HFFc6 (cell line): ENCODE measurements at places on chromosomes 11 and 22.

DNA sequence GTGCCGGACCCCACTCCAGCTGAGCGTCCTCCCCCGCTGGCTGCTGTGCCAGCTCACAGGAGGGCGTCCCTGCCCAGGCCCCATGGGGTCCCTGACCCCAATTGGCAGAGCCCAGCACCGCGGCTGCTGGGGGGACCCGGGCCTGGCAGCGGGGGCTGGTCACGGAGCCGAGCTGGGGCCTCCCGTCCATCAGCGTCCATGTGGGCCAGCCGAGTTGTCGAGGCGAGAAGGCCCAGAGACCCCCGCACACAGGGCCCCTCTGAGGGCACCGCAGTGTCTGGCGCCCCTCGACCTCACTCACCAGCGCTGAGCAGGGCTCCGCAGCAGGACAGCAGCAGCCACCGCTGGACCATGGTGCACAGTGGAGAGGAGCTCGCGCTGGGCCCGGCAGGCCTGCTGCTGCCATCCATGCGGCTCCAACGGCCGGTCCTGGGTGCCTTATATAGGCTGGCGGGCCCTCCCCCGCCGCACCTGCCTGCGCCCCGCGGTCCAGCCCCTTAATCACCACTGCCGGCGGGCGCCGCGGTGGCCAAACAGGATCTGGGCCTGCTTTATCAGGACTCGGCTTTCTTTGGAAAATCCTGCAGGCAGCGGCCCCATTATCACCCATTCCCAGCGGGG is at the start of gene MUC6:
MUC6 (minus strand) TSS at position 416 of the 621 bp plus-strand sequence; CDS start at position 353, 63 bp downstream.
- H3K27ac ChIP-seq = no peak within 1 kb of the TSS
- no peak for DNase-seq
- H3K4me3 ChIP-seq = no peak within 1 kb of the TSS
- peaks cover 3% of the 10 kb centered on the region for H3K27me3 ChIP-seq
- no peaks in the 10 kb centered on the region for H3K4me1 ChIP-seq

DNA sequence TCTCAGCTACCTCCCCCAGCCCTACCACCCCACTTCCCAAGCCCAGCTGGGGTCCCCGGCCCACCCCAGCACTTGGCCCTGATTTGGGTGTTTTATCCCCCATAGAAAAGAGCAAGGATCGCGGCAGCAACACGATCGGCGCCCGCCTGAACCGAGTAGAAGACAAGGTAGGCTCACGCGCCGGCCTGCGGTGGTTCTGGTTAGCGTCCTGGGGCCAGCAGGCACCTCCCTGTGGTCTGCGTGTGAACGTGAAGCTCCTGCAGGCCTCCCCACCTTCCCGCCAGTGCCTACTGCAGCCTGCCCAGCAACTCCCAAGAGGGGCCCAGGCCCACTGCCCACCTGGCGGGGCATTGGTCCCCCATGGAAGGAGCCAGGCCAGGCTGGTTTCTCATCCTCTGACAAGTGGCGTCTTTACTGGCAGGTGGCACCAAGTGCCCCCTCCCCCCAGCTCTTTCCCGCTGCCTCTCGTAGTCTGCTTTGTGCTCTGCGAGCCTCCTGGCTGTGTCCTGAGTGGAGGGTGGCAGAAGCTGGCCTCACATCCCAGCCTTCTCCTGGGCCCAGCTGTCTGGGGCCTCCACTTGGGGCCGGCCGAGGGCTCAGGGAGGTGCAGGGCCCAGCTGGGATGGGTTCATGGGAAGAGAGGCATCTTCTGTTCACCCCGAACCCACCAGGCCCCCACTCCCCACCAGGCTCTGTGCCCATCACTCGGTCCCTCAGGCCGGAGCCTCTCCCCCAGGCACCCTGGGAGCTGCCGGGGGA is 78.3 kb upstream of the KCNQ1OT1 start:
- H3K27ac ChIP-seq = no peak overlapping the region; the same call in 1 of the 2 replicates
- H3K36me3 ChIP-seq = no peaks in the 10 kb centered on the region
- H3K27me3 ChIP-seq = peaks cover 22% of the 10 kb centered on the region
- no peak for DNase-seq
- peaks cover 4% of the 10 kb centered on the region for H3K4me1 ChIP-seq
- no peak overlapping the region for H3K4me3 ChIP-seq

GRCh38 chr22:47012589-47013370 is 250.3 kb downstream of the TBC1D22A start:
- peaks cover 16% of the 10 kb centered on the region for H3K4me1 ChIP-seq
- no peaks in the 10 kb centered on the region for H3K36me3 ChIP-seq
- no peak overlapping the region for H3K4me3 ChIP-seq
- no peak for DNase-seq

GRCh38 chr22:44404341-44405020 is 91.7 kb upstream of the SHISAL1 start:
- no peaks in the 10 kb centered on the region for H3K36me3 ChIP-seq
- no peak overlapping the region for H3K4me3 ChIP-seq
- DNase-seq = no peak
- H3K27ac ChIP-seq = no peak overlapping the region

DNA sequence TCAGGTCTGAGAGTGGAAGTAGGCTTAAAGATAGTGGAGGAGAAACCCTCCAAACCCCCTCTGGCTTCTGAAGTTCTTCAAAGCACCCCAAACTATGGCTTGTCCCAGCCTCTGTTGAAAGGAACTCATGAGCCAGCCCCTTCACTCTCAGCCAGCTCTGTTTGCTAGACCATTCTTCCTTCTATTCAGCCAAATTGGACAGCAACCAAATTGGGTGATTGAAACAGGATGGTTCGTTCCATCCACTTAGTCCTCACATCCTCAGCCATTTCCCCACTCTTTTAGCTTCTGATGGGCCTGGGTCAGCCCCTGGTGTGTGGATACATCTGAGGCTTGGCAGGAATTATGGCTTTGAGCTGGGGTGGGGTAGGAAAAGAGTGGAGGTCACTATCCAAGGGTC is 4.5 kb downstream of the HTR3A start:
- no peak for DNase-seq
- H3K27ac ChIP-seq = no peak overlapping the region
- H3K27me3 ChIP-seq = peaks cover 20% of the 10 kb centered on the region
- no peak overlapping the region for H3K4me3 ChIP-seq

- no peak overlapping the region for H3K4me3 ChIP-seq
- H3K36me3 ChIP-seq = no peaks in the 10 kb centered on the region
- peaks cover 11% of the 10 kb centered on the region for H3K27me3 ChIP-seq
- H3K27ac ChIP-seq = no peak overlapping the region
- no peak for DNase-seq
Observed at GRCh38 chr11:116509551-116509950, 263.2 kb downstream of the BUD13 start.

GRCh38 chr22:43550672-43551071 is 138.9 kb downstream of the MPPED1 start:
- H3K4me1 ChIP-seq = no peaks in the 10 kb centered on the region
- no peak overlapping the region for H3K4me3 ChIP-seq
- no peak overlapping the region for H3K27ac ChIP-seq
- peaks cover 19% of the 10 kb centered on the region for H3K36me3 ChIP-seq
- peaks cover 3% of the 10 kb centered on the region; the same call in 1 of the 2 replicates for H3K27me3 ChIP-seq

DNA sequence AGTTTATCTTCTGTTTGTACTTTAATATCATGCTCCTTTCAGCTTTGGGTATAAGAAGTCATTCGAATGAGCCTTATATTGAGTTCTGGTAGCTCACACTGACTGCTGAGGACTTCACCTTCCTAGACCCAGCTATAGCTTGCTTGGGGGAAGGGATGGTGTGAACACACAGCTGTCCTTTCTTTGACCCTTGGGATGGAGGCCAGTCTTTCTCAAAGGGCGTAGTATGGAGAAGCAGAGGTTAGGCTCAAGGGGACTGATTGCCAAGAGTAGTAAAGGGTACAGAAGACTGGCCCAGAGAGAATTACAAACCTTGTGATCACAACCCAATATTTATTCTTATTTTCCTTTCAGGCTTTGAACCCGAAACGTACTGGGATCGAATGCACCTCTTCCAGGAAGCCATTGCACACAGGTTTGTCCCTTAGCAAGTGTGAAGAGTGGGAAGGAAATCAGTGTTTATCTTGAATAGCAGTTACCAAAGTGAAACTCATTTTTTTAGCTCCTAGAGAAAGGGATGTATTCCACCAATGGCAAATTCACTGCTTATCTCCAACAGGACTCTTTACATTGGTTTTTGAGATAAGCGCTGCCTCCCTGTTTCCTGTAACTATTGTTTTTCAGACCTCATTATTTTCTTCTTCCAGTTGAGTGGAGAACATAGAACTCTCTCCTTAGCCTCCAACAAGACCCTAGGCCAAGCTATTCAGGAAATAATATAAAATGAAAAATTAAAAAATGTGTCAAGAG is 42.8 kb upstream of the YWHAH start:
- H3K36me3 ChIP-seq = no peaks in the 10 kb centered on the region
- H3K4me3 ChIP-seq = no peak overlapping the region
- peaks cover 11% of the 10 kb centered on the region; the same call in 1 of the 2 replicates for H3K4me1 ChIP-seq
- no peak for DNase-seq

GRCh38 chr11:113006896-113007445 is 45.8 kb downstream of the NCAM1 start:
- H3K27ac ChIP-seq = no peak overlapping the region
- DNase-seq = no peak
- H3K4me1 ChIP-seq = no peaks in the 10 kb centered on the region
- H3K27me3 ChIP-seq = no peaks in the 10 kb centered on the region
